ENCODE measurements at places on chromosomes 11 and 22. TPM values are rescaled to one million over a fixed set of nuclear protein-coding genes. Genes with fewer than 3 reads are reported as not detected.

Gene FAM83F
- not detected for total RNA-seq

Gene BBOX1
- not detected for total RNA-seq

Gene CASP5
- 0.26 TPM for total RNA-seq

Gene ELMOD1
- total RNA-seq: 0.17 TPM

Gene RANGAP1
- total RNA-seq: 59.9 TPM

Gene WNT7B
- under 0.01 TPM for total RNA-seq

Gene RFPL1
- not detected for total RNA-seq

Gene MS4A14
- not detected for total RNA-seq

Gene SHANK2
- 1.3 TPM for total RNA-seq

Gene PLCB3
- total RNA-seq: 34.2 TPM

Gene E2F8
- not detected for total RNA-seq

Gene NUP160
- total RNA-seq: 25.8 TPM

Gene OR4A15
- total RNA-seq: not detected

Gene BTBD10
- total RNA-seq: 75.8 TPM

Gene ILK
- total RNA-seq: 176 TPM

Gene NXPE1
- total RNA-seq: not detected

Gene RANBP1
- 87.8 TPM for total RNA-seq

Gene FOLR2
- total RNA-seq: not detected

Gene WBP2NL
- 1.8 TPM for total RNA-seq

Gene TUBA8
- 0.51 TPM for total RNA-seq

Gene POLR3H
- 15.4 TPM for total RNA-seq

Gene FBLN1
- 209 TPM for total RNA-seq

Gene DEFB131B
- not detected for total RNA-seq

Data from fibroblast of lung (primary cell).